ENCODE measurements at places on chromosomes 12 and 14. TPM values are rescaled to one million over a fixed set of nuclear protein-coding genes. Genes with fewer than 3 reads are reported as not detected.

The OTOGL gene
- 0.76 TPM for polyA plus RNA-seq

The SLC6A15 gene
- polyA plus RNA-seq, result 2.0 TPM

The FBRSL1 gene
- 37.5 TPM for polyA plus RNA-seq

The GYS2 gene
- polyA plus RNA-seq, result not detected

The DPPA3 gene
- polyA plus RNA-seq, result not detected

The KIF5A gene
- polyA plus RNA-seq, result 1.0 TPM

The NXPH4 gene
- 6.2 TPM for polyA plus RNA-seq

The TMTC1 gene
- polyA plus RNA-seq, result 26.7 TPM

The KRT80 gene
- polyA plus RNA-seq, result 0.97 TPM

The CGRRF1 gene
- 28.8 TPM for polyA plus RNA-seq

The PRR13 gene
- polyA plus RNA-seq, result 164 TPM

The PLEKHG7 gene
- 0.73 TPM for polyA plus RNA-seq

The SYNDIG1L gene
- polyA plus RNA-seq, result 0.25 TPM

The BCAT1 gene
- polyA plus RNA-seq, result 45.1 TPM

The TMBIM4 gene
- polyA plus RNA-seq, result 125 TPM

The NEUROD4 gene
- not detected for polyA plus RNA-seq

The NTN4 gene
- polyA plus RNA-seq, result 94.0 TPM

The CIROP gene
- polyA plus RNA-seq, result not detected

The KRT79 gene
- polyA plus RNA-seq, result not detected

The ITGB7 gene
- polyA plus RNA-seq, result 1.3 TPM

The SLC22A17 gene
- polyA plus RNA-seq, result 50.8 TPM

The PTPN11 gene
- polyA plus RNA-seq, result 71.7 TPM

The DLK1 gene
- polyA plus RNA-seq, result 5.8 TPM

The KRT82 gene
- polyA plus RNA-seq, result not detected

The CRIP1 gene
- polyA plus RNA-seq, result 31.3 TPM

The HOXC11 gene
- 0.96 TPM for polyA plus RNA-seq

The BCL2L14 gene
- 0.58 TPM for polyA plus RNA-seq
